ENCODE measurements at places on chromosomes 12 and 14.

- no peak for DNase-seq
Observed at GRCh38 chr12:70796989-70797388, 123.5 kb downstream of the PTPRR start.

DNA sequence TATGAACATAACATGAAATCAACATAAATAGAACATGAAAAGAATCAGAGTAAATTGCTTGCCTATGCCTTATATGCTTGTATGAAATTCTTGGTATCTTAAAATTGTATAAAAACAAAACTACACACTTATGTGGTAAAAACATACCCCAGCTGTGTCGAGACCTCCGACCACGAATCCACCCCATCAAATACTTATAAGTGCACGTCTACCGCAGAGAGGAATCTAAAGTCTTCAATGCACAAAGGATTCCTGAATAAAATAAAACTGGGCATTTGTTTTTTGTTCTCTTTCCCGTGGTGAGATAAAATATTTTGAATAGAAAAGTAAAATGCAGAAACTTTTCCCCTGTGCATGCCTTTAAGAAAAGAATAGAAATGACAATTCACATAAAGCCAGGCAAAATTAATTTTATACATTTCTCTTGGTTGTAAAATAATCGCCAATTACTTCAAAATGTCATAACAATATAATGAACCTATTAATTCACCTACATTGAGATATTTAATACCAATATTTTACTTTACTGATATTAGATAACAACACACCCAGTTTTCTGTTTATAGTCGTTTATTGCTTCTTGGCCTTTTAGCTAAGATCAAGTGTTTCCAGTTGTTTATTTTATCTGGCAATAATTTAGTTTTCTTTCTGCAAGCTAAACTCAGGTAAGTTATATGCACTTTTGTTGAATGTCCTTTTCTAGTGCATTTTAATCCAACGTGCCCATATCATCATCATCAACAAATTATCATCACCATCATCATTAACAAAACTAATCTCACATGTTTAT lies 1.0 kb downstream of the KLRK1 start:
- no peak for DNase-seq

- DNase-seq: no peak
Observed at GRCh38 chr14:102557434-102558226, 34.8 kb upstream of the RCOR1 start.

GRCh38 chr14:92486881-92487280 lies 26.7 kb upstream of the RIN3 start:
- no peak for DNase-seq

DNA sequence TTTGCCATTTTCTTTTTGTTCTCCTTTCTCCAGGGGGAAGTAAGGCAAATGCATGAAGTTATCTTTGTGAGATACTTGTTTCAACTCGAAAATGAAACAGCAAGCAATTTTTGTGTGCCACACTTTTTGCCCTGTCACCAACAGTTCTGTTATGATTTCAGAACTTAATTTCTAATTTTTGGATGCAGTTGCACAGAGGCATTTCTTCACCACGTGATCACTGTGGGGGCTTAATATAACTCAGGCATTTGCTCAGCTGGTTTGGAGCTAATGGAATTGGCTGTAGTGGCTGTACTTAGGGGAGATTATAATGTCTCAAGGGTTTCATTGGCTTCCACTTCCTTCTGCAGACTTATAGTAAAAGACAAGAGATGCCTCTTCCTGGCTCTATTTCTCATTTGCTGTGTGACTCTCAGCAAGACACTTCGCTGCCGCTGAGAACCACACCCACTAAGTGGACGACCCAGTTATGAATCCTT lies 452.4 kb downstream of the RAD51B start:
- no peak for DNase-seq

All from NCI-H2081 (cell line).